ENCODE measurements at places on chromosomes 2 and 18.

DNA sequence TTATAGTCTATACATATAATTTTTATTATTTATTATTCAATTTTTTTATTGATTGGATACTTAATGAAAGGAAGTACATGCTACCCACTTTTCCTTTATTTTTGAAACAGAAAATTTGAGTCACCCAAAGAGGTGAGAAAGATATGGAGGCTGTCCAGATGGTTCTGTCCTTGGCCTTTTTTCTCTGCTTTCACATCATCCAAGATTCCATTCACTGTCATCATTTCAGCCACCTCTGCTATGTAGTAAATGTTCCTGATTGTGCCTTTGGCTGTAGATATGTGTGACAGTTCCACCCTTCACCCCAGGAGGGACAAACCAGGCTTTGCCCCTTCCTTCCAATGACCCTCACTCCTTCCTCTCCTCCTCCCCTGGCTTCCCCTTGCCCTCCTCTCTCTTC, 675.7 kb upstream of the ID2 start:
- no peak for DNase-seq

DNA sequence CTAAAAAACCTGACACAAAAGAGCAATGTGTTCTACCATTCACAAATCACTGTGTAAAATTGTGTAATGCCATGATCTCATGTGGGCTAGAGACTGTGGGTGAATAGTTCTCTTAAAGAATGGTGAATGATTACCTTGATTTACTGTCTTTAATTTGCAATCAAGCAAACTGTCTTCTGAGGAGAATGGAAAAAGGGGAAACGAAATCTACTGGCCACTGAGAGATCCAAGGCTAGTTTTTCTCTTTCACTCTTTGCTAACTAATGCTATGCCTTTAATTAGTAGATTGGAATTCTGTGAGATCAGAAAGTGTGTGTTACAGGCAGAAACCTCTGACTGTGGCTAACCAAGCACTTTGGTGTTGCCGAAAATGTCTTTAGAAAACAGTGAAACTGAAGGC, 422.7 kb downstream of the TGIF1 start:
- DNase-seq, result no peak

GRCh38 chr2:95231723-95232122, 24.4 kb downstream of the ZNF892 start:
- DNase-seq, result peak; percentile 63

DNA sequence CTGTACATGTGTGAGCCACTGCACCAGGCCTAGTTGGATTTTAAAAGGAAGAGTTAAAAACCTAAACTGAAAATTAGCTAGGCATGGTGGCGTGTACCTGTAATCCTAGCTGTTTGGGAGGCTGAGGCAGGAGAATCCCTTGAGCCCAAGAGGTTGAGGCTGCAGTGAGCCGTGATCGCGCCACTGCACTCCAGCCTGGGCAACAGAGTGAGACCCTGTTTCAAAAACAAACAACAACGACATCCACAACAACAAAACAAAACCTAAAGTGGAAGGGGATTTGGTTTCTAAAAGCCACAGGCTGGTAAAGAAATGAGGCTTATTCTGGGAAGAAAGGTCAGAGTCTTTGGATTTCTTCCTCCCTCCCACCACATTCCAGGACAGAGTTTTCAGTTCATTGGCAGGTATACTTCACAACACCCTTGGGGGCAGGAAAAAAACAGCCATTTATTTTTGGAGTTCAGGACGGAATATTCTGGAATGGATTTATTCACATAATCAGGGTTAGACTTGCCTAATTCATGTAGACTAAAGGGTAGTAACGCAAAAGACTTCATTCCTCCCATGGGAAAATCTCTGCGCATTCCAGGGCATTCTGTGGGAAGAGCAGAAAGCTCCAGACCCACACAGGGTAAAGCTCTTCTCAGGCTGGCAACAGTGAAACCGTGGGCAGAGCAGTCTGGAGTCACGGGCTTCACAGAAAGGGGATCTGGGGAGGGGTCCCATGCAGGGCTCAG, 34.9 kb downstream of the TEX44 start:
- DNase-seq, result no peak

GRCh38 chr2:8457699-8458502, 224.0 kb upstream of the ID2 start:
- no peak for DNase-seq

GRCh38 chr2:129396980-129397599, 582.4 kb upstream of the RAB6C start:
- DNase-seq, result peak; percentile 4

- peak; percentile 3 for DNase-seq
Observed at GRCh38 chr2:32652555-32653209, 24.8 kb downstream of the TTC27 start.

DNA sequence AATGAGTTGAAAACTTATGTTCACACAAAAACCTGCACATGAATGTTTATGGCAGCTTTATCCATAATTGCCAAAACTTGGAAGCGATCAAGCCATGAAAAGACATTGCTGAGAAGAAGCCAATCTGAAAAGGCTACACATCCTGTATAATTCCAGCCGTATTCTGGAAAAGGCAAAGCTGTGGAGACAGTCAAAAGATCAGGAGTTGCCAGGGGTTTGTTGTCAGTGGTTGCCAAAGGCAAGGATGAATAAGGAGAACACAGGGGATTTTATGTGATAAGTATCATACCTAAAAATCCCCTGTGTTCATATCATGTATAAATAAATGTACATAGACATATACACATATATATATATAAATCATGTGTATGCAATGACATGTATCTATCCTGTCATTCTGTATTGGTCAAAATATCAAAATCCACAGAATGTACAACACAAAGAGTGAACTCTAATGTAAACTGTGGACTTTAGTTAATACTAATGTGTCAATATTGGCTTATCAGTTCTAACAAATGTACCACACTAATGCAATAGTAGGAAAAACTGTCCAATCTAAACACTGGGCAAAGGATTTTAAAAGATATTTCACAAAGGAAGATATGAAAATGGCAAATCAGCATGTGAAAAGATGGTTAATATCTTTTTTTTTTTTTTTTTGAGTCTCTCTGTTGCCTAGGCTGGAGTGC, 75.8 kb downstream of the PTRHD1 start:
- no peak for DNase-seq

DNA sequence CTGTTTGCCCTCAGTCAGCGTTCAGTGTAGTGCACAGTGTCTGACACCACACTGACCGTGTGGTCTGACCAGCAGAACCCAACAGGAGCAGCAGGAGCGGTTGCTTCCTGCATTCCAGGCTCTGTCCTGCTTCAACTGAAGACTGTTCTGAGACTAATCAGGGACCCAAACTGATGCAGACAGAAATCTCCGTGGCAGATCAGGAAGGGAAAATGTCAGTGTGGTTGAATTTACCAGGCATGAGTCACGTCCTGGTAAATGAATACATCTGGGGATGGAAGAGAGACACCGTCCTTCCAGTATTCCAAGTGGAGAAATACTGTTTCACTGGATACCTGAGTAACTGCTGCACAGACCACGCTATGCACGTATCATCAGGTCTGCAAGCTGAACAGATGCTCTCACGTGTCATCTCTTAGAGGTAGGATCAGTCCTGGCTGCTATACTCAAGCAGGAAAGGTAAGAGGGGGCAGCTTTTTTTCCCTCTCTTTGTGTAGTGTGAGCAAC, 223.6 kb upstream of the EPAS1 start:
- peak; percentile 67 for DNase-seq

GRCh38 chr18:48122376-48122775, 191.9 kb upstream of the SMAD2 start:
- no peak for DNase-seq

DNA sequence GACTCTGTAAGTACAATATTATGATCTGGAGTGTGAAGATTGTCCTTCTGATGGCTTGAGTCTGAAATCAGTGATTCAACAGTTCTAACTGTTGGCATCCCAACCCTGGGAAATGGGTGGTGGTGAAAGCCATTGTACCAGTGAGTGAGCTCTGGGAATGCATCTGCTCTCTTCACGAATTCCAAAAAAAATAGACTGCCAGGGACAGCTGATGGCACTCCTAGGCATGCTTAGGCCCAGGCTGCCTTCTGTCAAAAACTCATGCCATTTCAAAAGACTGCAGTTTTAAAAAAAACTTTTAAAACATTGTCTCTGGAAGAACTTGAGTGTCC, 20.3 kb downstream of the OXER1 start:
- no peak for DNase-seq

- DNase-seq, result no peak
Observed at GRCh38 chr2:32482471-32482870, 125.6 kb downstream of the BIRC6 start.

- no peak for DNase-seq
Observed at GRCh38 chr2:98708396-98709186, 22.3 kb downstream of the MGAT4A start.

DNA sequence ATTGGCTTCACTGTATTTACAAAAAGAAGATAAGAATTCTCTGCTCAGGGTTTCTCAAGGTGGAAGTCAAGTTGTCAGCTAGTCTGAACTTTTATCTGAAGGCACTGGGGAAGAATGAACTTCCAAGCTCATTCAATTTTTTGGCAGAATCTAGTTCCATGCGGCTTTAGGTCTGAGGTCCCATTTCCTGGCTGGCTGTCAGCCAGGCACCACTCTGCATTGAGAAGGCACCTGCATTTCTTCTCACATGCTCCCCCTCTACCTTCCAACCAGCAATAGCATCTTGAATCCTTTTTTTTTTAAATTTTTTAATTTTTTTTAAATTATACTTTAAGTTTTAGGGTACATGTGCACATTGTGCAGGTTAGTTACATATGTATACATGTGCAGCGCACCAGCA, 46.2 kb upstream of the RPE start:
- no peak for DNase-seq

GRCh38 chr2:143333168-143333791, 204.1 kb downstream of the ARHGAP15 start:
- no peak for DNase-seq

DNA sequence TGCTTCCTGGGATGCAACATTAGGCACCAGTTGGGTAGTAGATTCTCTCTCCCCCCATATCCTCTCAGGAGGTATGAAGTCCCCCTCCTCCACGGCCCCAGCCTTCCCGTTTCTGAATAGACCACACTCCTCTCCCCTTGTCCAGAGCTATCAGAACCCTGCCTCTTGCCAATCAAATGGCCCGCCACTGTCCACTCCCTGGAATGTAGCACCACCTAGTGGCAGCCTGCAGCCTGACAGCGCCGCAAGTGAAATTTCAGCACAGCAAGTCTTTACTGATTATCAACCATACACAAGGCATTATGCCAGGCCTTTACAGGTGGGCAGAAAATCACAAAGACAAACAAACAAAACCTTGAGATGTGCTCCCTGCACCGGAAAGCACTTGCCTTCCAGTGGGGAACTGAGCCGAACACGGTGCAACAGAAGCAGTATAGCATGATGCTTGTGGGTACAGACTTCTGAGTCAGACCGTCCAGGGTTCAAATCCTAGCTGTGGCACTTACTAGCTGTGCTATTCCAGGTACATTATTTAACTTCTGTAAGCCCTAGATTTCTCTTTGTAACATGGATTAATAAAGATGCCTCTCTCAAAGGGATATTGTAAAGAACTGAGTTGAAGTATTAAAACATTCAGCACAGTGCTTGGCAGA, 174.0 kb downstream of the SMAD2 start:
- DNase-seq, result peak; percentile 68

GRCh38 chr2:19456705-19457309, 98.4 kb upstream of the OSR1 start:
- DNase-seq, result no peak

GRCh38 chr2:6309415-6310255, 556.1 kb downstream of the CMPK2 start:
- no peak for DNase-seq

DNA sequence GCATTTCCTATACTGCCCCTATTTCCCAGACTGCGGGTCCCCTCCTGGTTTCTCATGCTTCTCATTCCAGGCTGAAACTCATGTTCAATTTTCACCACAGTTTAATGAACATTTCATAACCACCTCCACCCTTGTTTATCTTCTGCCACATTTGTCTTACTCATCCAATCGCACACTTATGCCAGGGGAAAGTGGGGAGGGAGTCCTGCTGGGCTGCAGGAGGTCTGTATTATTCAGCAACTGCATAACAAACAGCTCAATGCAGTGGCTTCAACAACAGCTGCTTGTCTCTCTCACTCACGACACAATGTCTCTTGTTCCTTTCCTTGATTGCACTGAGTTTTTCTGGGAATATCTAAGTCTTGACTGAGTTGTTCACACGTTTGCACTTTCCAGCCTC, 106.0 kb downstream of the ZNF519 start:
- no peak for DNase-seq

DNA sequence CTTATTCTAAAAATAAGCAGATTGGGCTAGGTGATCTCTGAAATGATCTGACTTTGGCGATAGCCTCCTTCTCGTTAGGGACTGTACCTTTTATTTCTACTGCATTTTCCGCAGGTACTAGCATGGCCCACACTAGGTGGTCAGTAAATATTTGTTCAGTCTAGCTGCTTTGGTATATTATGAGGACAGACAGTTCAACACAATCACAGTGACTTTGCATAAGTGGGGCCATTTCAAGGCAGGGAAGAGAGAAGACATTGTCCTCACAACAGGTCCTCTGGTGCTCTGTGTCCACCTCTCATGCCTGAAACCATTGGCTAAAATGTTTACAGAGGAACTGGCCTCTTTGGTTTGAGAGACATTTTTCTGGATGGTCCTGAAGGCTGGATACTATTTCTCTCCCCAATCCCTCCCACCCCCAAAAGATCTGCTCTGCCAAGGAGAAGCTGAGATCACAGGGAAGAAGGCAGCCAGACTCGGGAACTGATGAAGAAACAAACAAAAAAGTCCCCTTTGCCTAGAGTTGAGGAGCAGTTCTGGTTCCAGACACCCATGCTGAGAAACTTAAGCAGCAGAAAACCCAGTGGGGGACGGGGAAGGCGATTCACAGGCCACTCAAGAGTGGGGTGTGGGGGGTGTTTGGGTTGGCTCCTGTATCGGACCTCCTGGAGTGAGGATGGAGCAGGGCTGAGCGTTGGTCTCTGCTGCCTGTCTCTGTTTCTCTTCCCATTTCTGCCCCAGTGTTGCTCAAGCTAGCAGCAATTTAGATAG, 2.9 kb upstream of the TNP1 start:
- no peak for DNase-seq

- DNase-seq, result no peak
Observed at GRCh38 chr2:147559070-147559725, 285.6 kb upstream of the ACVR2A start.

- DNase-seq, result no peak
Observed at GRCh38 chr2:12227941-12228608, 481.6 kb downstream of the LPIN1 start.

DNA sequence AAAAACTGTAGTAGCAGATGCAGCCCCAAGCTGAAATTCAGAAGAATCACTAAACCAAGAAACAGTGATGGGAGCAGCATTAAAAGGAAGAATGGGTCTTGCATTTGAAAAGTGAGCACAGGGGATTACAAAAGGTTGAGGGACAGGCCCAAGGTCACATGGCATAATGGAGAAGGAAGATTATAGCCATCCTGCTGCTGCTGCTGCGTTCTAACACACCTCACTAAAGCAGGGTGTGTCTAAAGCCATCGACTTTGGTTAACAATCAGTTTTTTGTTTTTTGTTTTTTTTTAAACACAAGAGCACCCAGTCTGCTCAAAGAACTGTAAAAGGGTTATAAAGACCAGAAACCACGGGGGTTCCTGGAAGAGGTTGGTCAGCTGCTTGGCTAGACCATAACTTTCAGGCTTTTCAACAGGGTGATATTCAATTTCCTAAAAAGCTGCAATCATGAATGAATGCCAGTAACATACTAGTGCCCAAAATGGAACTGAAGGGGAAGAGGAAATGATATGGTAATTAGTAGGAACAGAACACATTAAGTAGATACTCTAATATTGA, 102.6 kb downstream of the MYO5B start:
- DNase-seq, result no peak

- no peak for DNase-seq
Observed at GRCh38 chr18:44186001-44186400, 494.7 kb upstream of the SETBP1 start.

All from lung microvascular endothelial cell (primary cell).